ENCODE measurements at places on chromosomes 1 and 21.

- no peak for DNase-seq
These were observed 13.5 kb upstream of the MYOM3 start for GRCh38 chr1:24125456-24125855.

GRCh38 chr1:215845234-215845891 is 278.3 kb downstream of the KCTD3 start:
- no peak for DNase-seq

DNA sequence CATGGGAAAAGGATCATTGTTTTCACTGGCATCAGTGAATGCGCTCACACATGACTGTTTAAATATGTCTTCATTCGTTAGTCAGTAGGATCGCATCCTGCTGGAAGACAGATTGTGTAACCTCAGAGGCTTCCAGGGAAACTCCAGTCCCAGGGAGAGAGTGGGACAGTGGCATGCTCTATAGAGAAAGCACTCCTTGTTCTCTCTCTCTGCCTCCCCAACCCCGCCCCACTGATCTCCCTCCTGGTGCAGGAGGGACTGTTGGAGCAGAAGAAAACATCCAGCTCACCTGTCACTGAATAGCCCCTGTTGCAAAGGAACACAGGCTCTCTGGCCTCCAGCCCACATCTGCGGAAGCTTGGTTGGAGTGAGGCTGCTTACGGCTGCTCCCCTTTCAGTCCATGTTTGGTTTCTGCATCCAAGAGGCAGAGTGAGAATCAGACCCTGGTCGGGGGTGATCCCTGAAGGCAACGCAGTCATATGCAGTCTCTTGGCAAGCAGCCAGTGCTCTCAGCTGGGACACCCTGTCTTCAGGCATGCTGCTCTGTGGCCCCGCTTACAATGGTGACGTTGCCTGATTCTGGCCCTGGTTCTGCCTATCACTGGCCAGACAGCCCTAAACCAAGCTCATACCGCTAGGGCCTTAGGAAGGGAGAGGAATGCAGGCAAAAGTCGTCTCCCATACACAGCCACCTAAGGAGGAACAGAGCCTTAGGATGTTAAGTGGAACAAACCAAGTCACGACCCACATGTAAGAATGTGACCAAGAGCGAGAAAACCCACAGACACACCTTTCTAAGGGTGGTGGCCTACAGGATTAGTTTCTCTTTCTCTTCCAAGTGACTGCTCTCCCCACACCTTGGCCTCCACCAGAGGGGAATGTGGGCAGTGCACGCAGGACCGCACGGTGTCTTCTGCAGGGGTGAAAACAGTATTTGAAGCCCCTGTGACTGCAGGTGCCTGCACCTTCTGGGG is 39.7 kb downstream of the BACE2 start:
- no peak for DNase-seq

- DNase-seq = no peak
These were observed 80.0 kb downstream of the VWA5B1 start for GRCh38 chr1:20370698-20371097.

DNA sequence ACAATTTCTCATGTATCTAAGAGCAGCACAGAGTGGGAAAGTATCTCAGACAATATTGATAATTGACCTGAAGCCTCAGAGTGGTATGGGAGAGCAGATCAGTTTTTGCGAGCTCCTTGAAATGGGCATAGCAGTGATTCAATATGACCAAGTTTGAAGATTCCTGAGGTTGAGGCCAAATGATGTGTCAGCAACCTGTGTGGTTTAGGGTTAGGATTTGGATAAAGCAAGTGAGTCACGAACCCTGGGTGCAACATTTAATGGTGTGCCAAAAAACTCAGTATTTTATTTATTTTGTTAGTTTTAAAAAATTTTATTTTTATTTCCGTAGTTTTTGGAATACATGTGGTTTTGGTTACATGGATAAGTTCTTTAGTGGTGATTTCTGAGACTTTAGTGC is 92.5 kb upstream of the C21orf91 start:
- no peak for DNase-seq

DNA sequence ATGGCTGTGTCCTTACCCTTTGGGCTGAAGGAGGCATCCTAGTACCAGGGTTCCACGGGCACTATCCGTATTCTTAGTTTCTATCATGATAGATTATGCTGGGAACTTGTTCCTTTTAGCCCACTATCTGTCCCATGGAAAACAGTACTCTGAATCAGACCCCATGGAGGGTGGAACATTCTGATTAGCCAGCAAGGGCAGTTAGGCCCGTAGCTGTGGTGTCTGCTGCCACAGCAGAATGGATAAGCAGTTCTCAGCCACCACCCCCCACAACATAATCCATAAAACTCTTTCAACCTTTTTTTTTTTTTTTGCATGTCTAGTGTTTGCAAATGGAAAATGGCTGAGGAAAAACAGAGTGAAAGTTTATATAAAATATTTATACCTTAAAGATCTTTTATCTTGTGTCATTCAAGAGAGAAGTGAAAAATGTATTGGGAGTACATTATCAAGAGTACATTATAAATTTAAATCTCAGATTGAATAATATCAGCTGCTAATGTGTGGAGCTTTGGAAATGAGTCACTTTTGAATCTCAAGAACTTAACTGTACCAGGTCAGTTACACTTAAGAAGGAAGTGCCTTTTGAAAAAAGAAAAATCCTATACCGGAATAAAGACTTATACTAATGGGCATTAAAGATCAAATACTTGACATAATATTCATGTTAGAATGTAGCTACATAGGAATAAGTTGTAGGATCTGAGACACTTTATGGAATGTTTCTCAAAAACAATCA is 80.3 kb downstream of the NFIA start:
- no peak for DNase-seq

GRCh38 chr1:60678391-60678790 is 404.0 kb upstream of the NFIA start:
- no peak for DNase-seq

- DNase-seq = no peak
These were observed 102.8 kb downstream of the RIPK4 start for GRCh38 chr21:41663805-41664788.

GRCh38 chr1:247164694-247165093 is 7.1 kb downstream of the ZNF124 start:
- DNase-seq = no peak

DNA sequence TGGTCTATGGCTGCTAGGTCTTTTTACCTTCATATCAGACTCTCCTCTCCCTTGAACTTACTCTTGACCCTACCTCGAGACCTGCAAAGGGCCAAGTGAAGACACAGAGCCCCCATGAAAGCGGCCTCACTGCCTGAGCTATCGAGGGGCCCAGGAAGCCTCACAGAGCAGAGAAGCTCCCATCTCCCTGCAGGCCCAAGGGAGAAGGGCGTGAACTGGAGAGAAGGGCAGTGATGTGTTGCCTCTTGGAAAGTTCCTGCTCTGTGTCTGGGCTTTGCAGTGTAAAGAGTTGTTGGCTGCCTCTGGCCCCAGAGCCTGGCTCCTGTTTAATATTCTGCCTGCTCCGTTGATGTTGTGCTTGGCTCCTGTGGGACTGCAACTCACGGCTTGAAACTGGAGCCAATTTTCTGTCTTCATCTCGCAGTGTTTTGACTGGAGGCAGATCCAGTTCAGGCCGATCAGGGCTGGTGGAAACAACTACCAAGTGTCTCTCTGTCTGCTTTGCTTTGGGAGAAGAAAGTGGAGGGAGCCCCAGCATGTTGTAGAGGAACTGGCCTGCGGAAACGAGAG is 4.3 kb downstream of the SERTAD4 start:
- no peak for DNase-seq

DNA sequence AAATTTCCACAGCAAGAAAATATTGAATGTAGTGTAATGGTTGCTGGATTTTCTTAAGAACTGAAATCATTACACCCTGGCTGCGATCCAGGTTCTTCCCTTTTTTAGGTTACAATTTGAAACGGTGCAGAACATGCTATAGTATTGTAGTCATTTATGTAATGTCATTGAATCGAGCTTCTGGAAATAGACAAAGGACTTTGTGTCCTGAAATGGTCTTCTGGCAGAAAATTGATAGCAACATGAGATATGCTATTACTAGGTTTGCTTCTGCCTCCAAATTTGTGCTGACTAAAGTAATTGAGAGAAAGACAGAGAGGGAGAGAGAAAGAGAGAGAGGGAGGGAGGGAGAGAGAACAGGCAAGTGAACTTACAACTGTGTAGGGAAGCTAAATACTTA is 146.2 kb upstream of the NFIA start:
- no peak for DNase-seq

GRCh38 chr1:224274970-224275626 is 54.9 kb downstream of the NVL start:
- no peak for DNase-seq

DNA sequence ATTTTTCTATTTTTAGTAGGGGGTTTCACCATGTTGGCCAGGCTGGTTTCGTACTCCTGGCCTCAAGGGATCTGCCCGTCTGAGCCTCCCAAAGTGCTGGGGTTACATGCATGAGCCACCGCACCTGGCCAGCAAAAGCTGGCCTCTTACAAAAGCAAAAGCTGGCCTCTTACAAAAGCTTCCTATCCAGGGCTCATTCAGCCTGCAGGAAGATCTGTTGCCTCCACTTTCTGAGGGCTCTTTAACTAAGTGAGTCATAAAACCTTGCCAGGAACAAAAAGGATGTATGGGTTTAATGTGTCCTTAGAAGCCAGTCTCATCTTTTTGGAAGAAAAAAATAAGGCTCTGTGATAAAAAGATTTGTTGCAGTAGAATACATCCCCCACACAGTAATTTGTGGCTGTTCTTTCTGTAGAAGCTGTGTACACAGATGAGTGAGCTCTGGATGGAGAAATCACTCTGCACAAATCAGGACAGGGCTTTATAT is 15.0 kb downstream of the HTR1D start:
- no peak for DNase-seq

DNA sequence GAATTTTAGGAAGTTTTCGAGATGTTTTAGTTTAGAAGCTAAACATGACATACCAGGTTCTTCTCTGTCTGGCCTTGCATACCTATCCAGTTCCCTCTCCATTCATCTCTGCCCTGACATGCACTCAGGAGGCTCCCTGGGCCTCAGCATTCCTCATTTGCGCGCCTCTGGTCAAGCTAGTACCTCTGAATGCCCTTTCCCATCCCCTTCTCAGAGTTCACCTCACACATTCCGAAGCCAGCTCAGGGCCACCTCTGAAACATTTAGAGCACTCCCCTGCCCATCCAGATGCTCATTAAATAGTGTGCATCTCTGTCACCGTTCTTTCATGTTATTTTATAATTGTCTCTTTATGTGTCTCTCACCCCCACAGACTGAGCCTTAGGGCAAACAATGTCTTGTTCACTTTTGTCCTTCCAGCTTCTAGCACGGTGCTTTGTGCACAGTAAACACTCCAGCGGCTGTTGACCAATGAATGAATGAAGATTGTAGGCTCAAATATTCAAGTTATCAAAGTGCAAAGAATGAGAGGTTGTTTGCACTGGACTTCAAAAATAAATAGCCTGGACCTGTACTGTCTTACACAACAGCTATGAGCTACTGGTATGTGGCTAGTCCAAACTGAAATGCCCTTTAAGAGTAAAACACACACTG is 1.2 kb upstream of the DHCR24 start:
- DNase-seq = no peak

GRCh38 chr1:167442854-167443565 is 75.3 kb downstream of the CD247 start:
- no peak for DNase-seq

DNA sequence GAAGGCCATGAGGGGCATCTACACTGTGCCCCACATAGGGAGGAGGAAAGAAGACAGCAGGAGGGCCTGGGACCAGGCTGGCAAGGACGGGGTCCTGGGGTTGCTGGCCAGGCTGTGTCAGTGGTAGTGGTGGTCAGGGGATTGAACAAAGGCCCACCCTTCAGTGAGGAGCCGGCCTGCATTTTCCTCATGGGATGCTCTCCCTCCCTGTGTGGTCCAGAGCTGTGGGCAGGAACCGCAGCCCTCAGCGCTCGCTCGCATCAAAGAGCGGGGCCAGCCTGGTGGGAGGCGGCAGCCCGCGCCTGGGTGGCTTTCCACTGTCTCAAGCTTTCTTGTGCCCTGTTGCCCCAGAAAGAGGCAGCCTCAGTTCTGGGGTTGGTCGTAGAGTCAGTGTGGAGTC is 24.8 kb downstream of the LHX4 start:
- DNase-seq = no peak

GRCh38 chr1:10308001-10308400 is 90.9 kb upstream of the PGD start:
- peak; percentile 28 for DNase-seq

GRCh38 chr1:84267476-84267875 is 34.0 kb upstream of the SAMD13 start:
- DNase-seq = no peak

GRCh38 chr1:181554465-181554864 is 71.1 kb downstream of the CACNA1E start:
- DNase-seq = no peak

DNA sequence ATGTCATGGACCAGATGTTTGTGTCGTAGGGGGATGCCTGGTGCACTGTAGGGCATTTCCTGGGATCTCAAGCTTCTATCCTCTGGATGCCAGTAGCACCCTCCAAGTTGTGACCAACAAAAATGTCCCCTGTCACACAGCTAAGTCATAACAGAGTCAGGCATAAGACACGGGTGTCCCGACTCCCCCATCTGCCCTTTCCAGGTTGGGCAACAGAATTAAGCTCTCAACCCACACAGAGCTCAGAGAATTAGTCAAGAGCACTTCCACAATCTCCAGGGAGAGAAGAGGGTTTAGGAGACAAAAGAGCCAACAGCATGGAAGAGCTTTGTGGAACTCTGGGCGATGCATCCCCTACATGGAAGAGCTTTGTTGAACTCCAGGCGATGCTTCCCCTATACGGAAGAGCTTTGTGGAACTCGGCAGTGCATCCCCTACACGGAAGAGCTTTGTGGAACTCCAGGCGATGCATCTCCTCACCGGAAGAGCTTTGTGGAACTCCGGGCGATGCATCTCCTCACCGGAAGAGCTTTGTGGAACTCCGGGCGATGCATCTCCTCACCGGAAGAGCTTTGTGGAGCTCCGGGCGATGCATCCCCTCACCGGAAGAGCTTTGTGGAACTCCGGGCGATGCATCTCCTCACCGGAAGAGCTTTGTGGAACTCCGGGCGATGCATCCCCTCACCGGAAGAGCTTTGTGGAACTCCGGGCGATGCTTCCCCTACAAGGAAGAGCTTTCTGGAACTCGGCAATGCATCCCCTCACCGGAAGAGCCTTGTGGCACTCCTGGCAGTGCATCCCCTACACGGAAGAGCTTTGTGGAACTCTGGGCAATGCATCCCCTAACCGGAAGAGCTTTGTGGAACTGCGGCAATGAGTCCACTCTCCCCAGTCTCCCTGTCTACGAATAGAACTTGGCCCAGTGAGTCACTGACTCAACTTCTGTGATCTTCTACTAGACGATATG is 422.7 kb downstream of the KIF26B start:
- no peak for DNase-seq
